ENCODE measurements at places on chromosomes 2 and 18. TPM values are rescaled to one million over a fixed set of nuclear protein-coding genes. Genes with fewer than 3 reads are reported as not detected.

GRCh38 chr2:169977530-169977929, 150.3 kb downstream of the UBR3 start:
- DNase-seq, result no peak

DNA sequence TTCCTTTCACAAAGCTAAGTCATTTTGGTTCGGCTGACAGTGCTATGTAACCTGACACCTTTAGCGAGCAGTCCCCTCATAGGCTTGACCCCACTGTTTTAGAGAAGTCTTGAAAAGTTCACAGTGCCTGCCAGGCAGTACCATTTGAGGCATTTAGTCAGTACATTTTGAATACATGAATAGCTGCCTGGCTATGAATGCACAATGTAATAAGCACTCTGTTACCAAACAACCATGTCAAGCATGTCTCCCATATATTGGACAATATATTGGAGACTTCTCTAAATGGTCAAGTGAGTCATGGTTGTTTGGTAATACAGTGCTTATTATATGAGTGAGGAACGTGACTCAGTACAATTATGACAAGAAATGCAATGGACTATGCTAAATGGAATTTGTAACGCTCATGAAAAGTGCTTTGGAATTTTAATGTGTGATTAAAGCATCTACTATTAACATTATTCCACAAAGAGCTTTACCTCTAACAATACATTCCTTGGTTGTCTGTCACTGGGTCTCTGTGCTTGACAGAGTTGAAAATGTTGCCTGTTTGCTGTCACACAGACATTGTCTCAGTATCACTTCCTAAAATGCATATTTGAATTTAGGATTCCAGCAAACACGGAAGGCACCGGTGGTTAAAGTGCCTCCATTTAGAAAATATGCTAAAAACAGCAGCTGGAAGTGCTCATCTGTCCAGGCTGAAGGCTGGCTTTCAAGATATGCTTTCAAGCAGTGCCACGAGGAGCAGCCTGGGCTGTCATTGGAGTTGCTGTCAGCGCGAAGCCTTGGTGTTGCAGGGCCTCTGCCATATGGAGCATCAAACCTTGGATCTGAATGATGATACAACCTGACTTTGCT, 458.6 kb downstream of the FBXO15 start:
- DNase-seq, result no peak

DNA sequence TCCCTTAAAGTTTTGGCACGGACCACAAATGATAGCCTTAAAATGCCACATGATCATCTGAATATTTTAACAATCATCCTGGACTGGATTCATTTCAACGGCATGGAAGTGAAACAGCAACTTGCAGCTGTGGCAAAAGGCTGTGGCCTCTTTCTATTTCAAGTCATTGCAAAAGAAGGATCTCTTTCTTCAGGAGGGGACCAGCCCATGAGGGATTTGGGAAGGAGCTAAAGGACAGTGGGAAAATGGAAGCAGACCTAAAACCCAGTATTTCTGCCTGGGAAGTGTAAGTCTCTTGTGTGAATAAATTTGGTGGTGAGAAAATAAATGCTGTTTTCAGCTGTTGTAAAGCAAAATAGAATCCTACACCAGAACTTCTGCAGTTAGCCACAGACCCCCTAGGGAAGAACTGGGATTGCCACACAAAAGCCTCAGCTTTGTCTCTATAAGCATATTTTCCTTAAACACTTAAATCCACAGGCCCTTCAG, 107.3 kb upstream of the ZFP36L2 start:
- no peak for DNase-seq

DNA sequence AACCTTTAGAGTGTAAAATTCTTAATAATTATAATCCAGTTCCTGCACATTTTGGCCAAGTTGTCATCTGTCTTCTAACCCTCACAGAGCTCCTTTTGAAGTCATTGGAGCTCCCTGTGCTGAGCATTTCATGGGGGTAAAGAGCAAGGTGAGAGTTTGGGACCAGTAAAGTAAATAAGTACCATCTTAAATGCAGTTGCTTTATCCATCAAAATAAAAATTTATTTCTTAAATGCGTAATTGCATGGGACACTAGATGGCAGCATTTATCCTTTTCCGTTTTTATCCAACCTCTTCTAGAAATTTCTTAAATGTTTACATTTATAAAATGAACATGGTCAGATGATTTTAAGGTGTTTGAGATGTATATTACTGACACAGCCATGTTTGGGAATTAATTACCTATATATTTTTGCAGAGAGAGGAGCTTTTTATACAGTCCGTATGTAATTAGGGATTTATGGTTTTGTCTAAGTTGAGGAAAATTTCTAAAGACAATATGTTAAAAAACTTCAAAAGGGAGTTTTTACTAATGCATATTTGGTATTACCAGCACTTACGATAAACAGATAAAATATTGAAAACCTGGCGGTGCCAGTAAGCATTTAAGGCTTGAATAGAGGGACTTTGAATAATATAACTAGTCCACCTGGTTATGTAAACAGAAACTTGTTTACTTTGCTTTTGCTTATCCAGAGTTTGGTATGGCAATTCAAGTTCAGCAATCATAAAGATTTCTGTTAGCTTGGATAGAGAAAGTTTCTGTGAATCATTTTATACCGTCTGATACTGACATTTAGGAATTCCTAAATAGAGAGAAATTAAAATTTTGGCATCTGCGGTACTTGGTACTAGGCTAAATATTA, 54.5 kb downstream of the ACSL3 start:
- DNase-seq, result no peak

DNA sequence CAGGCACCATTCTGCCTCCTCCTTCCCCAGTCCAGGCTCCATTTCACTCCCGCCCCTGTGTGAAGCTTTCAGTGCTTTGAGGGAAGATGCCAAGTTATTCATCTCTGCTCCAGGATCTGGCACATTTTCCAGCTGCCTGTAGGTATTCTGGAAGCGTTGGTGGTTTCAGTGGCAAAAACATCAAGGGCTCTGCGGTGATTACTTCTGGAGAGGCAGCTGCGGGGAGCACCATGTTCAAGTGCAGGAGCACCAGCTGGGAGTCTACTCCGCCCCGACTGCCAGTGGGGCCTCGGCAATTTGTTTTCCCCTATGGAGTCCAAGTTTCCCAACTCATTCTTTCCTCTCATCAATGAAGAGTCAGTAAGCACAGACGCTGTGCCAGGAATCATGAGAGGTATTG, 211.7 kb downstream of the CLIP4 start:
- DNase-seq, result no peak

Gene SP110
- total RNA-seq, result 11.7 TPM

Gene SLC5A7
- not detected for total RNA-seq

DNA sequence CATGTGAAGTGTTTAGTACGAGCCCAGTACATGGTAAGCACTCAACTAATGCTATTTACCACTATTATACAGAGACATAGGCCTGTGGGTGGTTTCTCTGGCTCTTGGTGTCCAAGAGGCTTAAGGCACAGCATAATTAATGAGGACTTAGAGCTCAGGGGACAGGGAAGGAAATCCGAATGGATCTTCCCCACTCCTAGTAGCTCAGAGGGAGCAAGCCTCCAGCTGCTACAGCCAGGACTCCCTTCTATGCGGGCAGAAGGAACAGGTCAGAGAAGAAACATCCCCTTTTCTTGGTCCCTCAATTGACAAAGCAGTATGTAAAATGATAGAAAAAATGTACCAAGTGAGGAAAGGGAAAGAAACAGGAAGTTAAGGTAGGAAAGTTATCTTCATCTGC, 261.3 kb upstream of the STON1 start:
- no peak for DNase-seq

Gene CD28
- total RNA-seq, result not detected

- no peak for DNase-seq
Observed at GRCh38 chr2:9462313-9462712, 12.0 kb upstream of the IAH1 start.

DNA sequence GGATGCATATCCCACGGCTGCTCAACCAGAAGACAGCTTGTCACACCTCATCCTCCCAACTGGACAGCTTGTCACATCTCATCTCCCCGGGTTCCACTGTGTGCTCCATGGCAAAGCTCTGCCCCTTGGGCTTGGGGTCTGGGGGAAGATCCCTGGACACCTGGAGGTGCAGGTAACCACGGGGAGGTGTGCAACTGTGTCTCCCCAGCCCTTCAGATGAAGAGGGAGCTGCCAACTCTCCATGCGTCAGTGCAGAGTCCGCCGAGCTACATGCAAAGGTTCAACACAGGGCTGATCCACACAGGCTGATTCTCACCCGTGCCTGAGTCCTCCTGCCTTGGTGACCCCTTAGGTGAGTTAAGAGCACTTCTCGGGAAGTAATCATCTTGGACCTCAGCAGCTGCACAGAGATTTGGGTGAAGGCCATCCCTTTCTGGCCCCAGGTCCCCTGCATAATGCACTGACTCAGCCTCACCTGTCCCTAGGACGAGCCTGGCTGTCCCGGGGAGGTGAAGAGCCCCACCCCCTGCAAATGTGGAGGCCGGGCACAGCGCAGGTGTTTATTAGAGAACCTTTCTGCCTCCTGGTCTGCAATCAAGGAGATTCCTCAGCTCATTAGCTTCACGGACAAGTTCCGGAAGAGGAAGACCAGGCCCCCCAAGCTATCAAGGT, 157.9 kb downstream of the PXDN start:
- no peak for DNase-seq

Gene IRS1
- total RNA-seq, result 24.6 TPM

Gene SOX11
- total RNA-seq, result not detected

- peak; percentile 62 for DNase-seq
Observed at GRCh38 chr2:142140434-142140845, 9.6 kb upstream of the LRP1B start.

DNA sequence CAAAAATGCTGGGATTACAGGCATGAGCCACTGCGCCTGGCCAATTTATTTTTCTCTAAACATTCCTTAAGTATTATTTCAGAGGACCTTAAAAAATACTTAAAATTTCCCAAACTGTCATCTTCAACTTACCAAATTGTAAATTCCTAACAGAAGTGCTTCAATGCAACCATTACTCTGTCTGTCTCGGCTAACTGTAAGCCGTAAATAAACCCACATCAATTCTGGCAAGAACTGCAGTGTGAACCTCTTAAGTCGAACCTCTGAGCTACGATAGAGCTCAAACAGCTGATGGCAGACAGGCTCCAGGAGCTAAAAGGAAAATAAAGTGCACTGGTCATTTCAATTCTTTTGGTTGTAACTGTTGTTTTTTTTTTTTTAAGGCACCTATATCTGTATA, 53.4 kb upstream of the ORC2 start:
- DNase-seq, result no peak

Gene HOXD8
- total RNA-seq, result 4.1 TPM

Gene CFAP53
- total RNA-seq, result not detected

GRCh38 chr2:79903222-79904000, 390.6 kb downstream of the CTNNA2 start:
- DNase-seq, result no peak

DNA sequence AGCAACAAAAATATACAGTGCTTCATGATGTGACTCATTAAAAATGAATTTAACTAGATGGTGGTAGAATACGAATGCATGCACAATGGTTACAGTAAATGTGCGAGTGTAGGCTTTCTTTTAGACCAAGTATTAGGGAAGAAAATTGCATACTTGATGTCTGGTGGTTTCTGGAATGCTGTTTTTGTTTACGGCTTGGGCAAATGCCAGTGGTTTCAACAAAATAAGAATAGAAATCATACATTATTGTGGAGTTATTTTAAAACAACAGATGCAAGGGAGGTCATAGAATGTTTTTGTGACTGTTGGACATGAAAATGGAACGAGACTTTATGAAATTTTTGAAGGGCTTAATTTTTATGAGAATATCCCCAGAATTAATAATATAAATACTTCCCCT, 580.9 kb downstream of the PLCL1 start:
- DNase-seq, result no peak

DNA sequence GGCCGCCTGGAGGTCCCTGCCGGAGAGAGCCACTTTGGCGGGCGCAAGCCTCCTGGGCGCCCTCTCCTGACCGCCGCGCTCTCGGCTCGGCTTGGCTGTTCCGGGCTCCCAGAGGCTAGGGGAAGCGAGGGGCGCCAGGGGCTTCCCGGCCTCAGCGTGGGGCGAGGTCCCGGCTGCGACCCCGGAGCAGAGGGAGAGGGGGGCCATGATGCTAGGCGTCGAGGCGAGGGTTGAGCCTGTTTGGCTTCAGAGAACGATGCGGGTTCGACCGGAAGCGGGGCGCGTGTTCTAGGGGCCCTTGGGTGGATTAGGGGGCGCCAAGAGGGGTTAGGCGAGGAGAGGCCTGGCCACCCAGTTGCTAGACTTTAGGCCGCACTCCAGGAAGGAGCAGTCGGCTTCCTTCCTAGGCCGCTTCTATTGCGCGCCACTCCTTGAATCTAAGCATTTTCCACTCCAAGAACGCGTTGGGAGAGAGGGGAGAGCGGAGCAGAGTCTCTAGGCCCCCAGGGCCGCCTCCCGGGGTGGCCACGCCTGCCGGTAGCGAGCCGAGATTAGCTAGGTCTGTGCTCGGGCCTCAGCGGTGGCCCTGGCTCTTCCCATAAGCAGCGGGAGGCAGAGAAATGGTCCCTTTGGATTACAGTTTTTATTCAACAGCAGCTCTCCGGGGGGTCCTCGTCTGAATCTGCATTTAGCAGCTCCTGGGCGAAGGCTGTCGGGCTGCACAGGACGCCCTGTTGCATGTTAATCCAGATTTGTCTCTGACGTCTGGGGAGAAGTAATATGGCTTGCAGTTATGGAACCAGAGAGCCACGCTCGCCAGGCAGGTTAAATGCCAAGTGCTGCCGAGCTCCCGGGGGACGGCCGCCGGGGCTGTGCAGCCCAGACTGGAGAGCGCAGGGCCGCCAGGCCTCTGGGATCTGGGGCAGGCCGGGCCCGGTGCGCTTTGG, 11.3 kb downstream of the MEIS1 start:
- DNase-seq, result peak; percentile 62

- no peak for DNase-seq
Observed at GRCh38 chr2:220334871-220335590, 707.6 kb downstream of the SLC4A3 start.

DNA sequence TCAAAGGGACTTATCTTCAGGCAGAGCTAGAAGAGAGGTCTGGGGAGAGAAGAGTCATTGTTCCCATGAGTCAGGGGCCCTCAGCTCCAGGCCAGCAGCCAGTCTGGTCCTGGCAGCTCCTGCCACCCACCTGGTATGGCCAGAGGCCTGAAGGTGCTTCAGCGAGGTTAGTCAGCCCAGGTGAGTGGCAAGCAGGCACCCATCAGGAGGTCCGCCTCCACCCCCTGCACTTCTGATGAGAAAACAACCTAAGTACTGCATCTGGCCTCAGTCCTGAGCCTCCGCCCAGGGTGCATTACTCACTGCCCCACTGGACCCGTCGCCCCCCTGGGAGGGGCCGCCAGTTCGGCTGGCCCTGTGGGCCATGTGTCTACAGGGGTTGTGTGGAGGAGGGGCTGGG, 130.2 kb downstream of the INHBB start:
- no peak for DNase-seq

Gene PDE6D
- total RNA-seq, result 68.2 TPM

DNA sequence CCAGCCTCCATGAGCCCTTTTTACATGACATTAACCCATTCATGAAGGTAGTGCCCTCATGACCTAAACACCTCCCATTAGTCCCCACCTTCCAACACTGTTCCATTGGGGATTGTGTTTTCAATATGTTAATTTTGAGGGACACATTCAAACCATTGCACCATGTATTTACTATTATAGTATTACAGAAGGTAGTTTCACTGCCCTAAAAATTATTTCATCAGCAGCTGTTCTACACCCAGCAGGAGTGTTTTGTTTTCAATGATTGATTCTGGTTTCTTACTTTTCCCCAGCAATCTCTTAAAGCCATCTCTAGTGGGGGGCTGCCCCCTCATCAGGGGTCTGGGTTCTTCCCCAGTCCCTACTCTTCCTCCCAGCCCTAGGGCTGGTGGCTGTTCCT, 71.9 kb downstream of the CERS6 start:
- no peak for DNase-seq

Gene PKDCC
- 36.9 TPM for total RNA-seq
